ENCODE measurements at places on chromosomes 5 and 9. TPM values are rescaled to one million over a fixed set of nuclear protein-coding genes. Genes with fewer than 3 reads are reported as not detected.

TLE4 gene
- 8.0 TPM for total RNA-seq

TRPM6 gene
- total RNA-seq: not detected

HMCN2 gene
- total RNA-seq: under 0.01 TPM

SHOC1 gene
- total RNA-seq: not detected

IL4 gene
- total RNA-seq: not detected

DIPK1B gene
- total RNA-seq: 0.43 TPM

ANKRD18A gene
- total RNA-seq: 0.48 TPM

SH3RF2 gene
- total RNA-seq: 10.9 TPM

IFNA21 gene
- not detected for total RNA-seq

FBP2 gene
- not detected for total RNA-seq

EDIL3 gene
- total RNA-seq: under 0.01 TPM

SNCAIP gene
- total RNA-seq: not detected

PALM2AKAP2 gene
- total RNA-seq: 8.2 TPM

TOR1A gene
- total RNA-seq: 23.9 TPM

MRPL36 gene
- total RNA-seq: 43.9 TPM

ALDH1A1 gene
- total RNA-seq: 6.2 TPM

PCSK5 gene
- 12.5 TPM for total RNA-seq

MCTP1 gene
- total RNA-seq: 19.4 TPM

FGF1 gene
- total RNA-seq: 0.21 TPM

SLC6A19 gene
- not detected for total RNA-seq

REEP2 gene
- total RNA-seq: 1.9 TPM

DCP2 gene
- total RNA-seq: 33.0 TPM

RNF183 gene
- 1.9 TPM for total RNA-seq

EIF4E1B gene
- not detected for total RNA-seq

FGD3 gene
- total RNA-seq: 1.2 TPM

PLAC8L1 gene
- total RNA-seq: 0.43 TPM

CARTPT gene
- not detected for total RNA-seq

MUSK gene
- not detected for total RNA-seq

PPP3R2 gene
- total RNA-seq: not detected

ADAMTS6 gene
- total RNA-seq: 17.1 TPM

PRRX2 gene
- total RNA-seq: not detected

GABRP gene
- total RNA-seq: not detected

TRIM36 gene
- 1.3 TPM for total RNA-seq

PFN3 gene
- not detected for total RNA-seq

CDH9 gene
- total RNA-seq: not detected

SOHLH1 gene
- total RNA-seq: not detected

ENTREP1 gene
- total RNA-seq: 0.64 TPM

All from tracheal epithelial cell (primary cell).